Small intestine (tissue), 16 donors: ENCODE measurements at places on chromosomes 2 and 18. TPM values are rescaled to one million over a fixed set of nuclear protein-coding genes. Genes with fewer than 3 reads are reported as not detected.

KCNG2 gene
- polyA plus RNA-seq: 0.30 TPM

SLC16A14 gene
- 2.0 TPM for polyA plus RNA-seq

DNAH6 gene
- polyA plus RNA-seq: 0.22 TPM

RNF144A gene
- polyA plus RNA-seq: 1.4 TPM

AQP12A gene
- 3.4 TPM for polyA plus RNA-seq

LAMA1 gene
- polyA plus RNA-seq: 4.2 TPM

TNFAIP6 gene
- 0.67 TPM for polyA plus RNA-seq

SGO2 gene
- polyA plus RNA-seq: 6.4 TPM

ERICH2 gene
- polyA plus RNA-seq: 1.2 TPM

CMPK2 gene
- 5.5 TPM for polyA plus RNA-seq

UGT1A10 gene
- 0.27 TPM for polyA plus RNA-seq

HOXD4 gene
- 0.97 TPM for polyA plus RNA-seq

COL4A4 gene
- polyA plus RNA-seq: 0.19 TPM

CGREF1 gene
- polyA plus RNA-seq: 3.8 TPM

PCARE gene
- not detected for polyA plus RNA-seq

TTC32 gene
- 21.7 TPM for polyA plus RNA-seq

RAB17 gene
- 175 TPM for polyA plus RNA-seq

DQX1 gene
- polyA plus RNA-seq: 106 TPM

KCNIP3 gene
- polyA plus RNA-seq: 1.4 TPM

PRKAG3 gene
- polyA plus RNA-seq: not detected

SCTR gene
- polyA plus RNA-seq: 43.5 TPM

CDH2 gene
- polyA plus RNA-seq: 1.5 TPM

RBM44 gene
- polyA plus RNA-seq: not detected

IL36G gene
- polyA plus RNA-seq: not detected

FEV gene
- 2.9 TPM for polyA plus RNA-seq

DYSF gene
- 1.9 TPM for polyA plus RNA-seq

GMPPA gene
- 63.4 TPM for polyA plus RNA-seq

C2orf80 gene
- not detected for polyA plus RNA-seq

HOXD13 gene
- polyA plus RNA-seq: not detected

NT5DC4 gene
- 0.86 TPM for polyA plus RNA-seq

HMSD gene
- polyA plus RNA-seq: not detected

MYOM1 gene
- 1.5 TPM for polyA plus RNA-seq

ZNF396 gene
- 2.5 TPM for polyA plus RNA-seq

OR6B2 gene
- not detected for polyA plus RNA-seq

ALPP gene
- not detected for polyA plus RNA-seq

DCC gene
- polyA plus RNA-seq: 0.03 TPM

SPHKAP gene
- polyA plus RNA-seq: not detected

HOXD12 gene
- not detected for polyA plus RNA-seq

STARD6 gene
- not detected for polyA plus RNA-seq

TTC39C gene
- 4.9 TPM for polyA plus RNA-seq

PTPRN gene
- polyA plus RNA-seq: 1.6 TPM

IL1RN gene
- polyA plus RNA-seq: 0.44 TPM

TMEM200C gene
- polyA plus RNA-seq: 0.10 TPM

ANKRD30B gene
- polyA plus RNA-seq: 0.01 TPM

ARHGEF4 gene
- 0.83 TPM for polyA plus RNA-seq

POTEI gene
- polyA plus RNA-seq: not detected

ALLC gene
- polyA plus RNA-seq: not detected

DES gene
- 35.4 TPM for polyA plus RNA-seq

AFF3 gene
- not detected for polyA plus RNA-seq
